ENCODE measurements at places on chromosomes 3 and 15.

GRCh38 chr3:95177096-95177495 is 1114.2 kb downstream of the NSUN3 start:
- no peak for DNase-seq

GRCh38 chr3:15601046-15601398 is 347 bp downstream of the HACL1 start:
- DNase-seq = no peak

DNA sequence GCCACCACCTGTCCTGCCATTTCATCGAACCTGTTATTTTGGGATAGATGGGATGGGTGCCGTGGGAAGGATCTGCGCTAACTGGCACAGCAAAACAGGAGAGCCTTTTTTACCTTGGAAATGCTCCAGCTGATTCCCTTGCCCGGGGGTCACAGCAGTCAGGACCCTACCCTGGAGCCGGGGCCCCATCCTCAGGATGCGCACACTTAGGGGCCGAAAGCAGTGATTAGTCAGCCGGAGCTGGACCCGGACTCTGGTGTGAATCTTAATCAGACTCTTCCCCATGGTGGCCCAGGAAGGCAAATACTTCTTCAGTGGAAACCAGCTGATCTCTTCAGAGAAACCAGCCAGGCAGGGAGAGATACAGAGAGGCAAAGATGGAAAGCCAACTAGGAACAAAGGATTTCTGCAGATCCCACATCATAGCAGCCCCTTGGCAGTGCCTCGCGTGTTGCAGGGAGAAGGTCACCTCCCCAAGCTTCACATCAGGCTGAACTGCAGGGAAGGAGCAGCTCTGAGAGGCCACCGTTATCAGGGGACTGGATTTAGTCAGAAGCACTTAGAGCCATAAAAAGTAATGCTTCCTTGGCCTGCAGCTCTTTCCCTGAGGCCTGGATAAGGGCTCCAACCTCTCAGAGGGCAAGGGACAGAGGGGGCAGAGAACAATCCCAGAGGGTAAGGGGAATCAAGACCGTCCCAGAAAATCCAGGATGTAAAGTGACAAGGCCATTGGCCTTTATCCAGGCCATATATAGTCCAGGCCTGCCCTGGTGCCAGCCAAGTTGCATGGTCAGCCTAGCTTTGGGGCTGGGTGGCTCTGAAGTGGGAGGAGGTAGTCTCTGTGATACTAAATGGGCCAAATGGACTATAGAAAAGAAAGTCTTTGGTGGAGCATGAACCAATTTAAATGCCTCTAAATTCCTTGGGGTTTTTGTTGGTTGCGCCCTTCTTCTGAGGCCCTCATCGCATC is 52.9 kb downstream of the WDR76 start:
- DNase-seq = no peak

- DNase-seq = no peak
These were observed 488.7 kb upstream of the TPRG1 start for GRCh38 chr3:188683032-188683521.

All from activated naive CD4-positive, alpha-beta T cell treated with anti-CD3 and anti-CD28 coated beads, Interleukin-2, amount 10 ng/mL, durations not matched to agents 7 days and 5 days (primary cell).